HuH-7.5 (cell line): ENCODE measurements at places on chromosomes 5 and 9.

- no peak for DNase-seq
Observed at GRCh38 chr9:120424248-120424647, 155.7 kb downstream of the CDK5RAP2 start.

GRCh38 chr9:108668938-108669335 is 186.8 kb downstream of the ACTL7B start:
- no peak for DNase-seq

DNA sequence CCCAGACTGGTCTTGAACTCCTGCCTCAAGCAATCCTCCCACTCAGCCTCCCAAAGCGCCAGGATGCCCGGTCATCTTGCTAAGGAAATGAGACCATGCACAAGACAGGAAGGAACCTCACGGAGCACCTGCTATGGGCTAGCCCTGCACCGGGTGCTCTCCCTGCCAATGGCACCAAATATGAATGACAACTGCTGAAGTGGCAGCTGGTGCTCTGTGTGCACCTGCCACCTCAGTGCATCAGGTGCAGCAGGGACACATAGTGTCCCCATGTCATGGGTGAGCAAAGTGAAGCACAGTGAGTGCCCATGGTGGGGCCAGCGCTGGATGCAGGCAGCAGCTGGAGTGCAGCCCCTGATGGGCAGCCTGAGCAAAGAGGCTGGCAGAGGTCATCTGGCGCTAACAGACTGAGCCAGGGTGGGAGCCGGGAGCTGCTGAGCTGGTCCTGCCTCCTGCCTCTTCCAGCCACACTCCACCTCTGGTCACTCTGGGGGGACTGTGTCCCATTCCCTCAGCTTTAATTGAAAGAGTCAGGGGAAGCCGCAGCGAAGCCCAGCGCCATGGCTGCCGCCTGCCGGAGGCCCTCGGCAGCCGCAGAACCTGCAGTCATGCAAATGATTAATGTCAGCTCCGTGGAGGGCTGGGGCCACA is 46.4 kb downstream of the BARX1 start:
- no peak for DNase-seq

- DNase-seq, result no peak
Observed at GRCh38 chr5:77231471-77232138, 21.1 kb downstream of the PDE8B start.

GRCh38 chr5:27969157-27969556 is 930.8 kb upstream of the CDH9 start:
- DNase-seq, result no peak
